ENCODE measurements at places on chromosomes 13 and 19.
A peak's percentile ranks its signal among the peaks of the same experiment; 100 is the strongest.

DNA sequence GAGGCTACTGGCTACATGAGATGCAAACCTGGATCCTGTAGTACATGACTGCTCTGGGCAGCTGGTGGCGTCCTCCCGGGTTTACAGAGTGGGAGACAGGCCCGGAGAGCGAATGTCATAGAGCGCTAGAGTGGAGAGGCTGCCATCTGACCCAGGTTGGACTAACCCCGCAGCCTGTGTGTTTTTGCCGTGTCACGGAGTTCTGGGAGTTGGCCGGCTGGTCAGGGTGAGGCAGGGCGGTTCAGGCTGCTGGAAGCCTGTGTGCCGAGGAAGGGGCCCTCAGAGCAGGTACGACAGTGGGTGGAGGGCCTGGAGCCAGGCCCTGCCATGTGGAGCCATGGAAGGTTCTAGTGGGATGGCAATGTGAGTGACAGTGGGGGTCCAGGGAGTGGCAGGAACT is 12.5 kb downstream of the CRTC1 start:
- DNase-seq: no peak

DNA sequence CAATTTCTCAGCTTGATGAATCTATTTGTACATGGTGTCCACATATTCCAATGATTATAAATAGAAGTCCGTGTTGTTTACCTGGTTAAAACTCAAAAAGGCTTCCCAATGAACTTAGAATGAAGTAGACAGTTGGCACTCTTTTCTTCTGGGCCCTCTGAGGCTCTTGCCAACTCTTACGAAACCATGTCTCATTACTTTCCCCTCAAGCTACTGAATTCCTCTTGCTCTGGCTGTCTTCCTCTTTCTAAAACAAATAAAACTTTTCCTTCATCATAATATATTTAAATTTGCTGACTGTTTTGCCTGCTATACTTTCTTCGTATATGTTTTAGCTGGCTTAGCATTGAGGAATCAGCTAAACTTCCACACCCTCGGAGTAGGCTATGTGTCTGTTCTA is 139.7 kb downstream of the SLITRK6 start:
- DNase-seq: no peak

- peak; percentile 64 for DNase-seq
These were observed 332.2 kb downstream of the MYO16 start for GRCh38 chr13:108961542-108962125.

DNA sequence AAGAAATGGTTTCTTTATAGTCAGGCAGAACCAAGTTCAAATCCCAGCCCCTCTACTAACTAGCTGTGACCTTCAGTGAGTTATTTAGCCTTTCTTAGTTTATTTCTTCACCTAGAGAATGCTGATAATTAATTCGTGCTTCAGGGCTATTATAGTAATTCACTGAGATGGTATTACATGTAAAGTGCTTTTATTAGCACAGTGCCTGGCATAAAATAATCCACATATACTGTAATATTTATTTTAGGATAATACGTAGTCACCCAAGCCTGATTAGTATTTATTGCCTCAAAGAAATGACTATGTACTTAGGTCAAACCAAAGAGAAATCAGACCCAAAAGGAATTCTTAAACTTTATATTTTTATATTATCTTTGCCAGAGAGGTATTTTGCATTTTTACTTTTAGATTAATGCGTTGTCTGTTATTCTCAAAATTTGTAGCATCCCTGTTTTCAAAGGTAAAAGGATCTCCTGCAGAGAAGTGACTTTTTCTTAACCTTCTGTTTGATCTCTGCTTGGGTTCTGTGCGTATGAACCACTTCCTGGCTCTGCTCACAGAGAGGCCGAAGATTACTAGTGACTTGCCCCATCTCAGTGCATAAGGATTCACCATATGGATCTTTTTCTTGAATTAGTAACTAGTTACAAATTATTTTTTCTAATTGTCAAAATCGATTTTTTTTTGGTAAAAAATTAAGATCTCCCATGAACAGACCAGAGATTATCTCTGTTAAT is 19.7 kb downstream of the UBAC2 start:
- no peak for DNase-seq

DNA sequence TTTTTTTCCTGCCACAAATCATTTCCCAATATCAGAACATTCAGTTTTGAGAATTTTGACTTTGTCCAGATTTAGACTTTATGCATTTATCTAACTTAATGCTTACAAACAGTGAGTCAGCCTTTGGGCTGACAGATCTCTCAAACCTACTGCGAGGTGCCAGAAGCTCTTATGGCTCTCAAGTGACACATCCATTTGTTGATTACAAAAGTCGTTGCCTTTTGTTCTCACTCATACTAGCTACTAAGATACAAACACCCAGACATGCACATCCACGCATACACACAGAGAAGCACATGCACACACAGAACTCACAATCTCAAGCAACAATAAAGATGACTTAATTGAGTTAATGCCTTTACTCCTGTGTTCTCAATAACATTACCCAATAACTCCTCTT is 1147.5 kb downstream of the DIAPH3 start:
- DNase-seq: no peak

- no peak for DNase-seq
These were observed 801.4 kb downstream of the SLITRK6 start for GRCh38 chr13:84997858-84998257.
